Naive thymus-derived CD4-positive, alpha-beta T cell (primary cell): ENCODE measurements at places on chromosomes 13 and 19. TPM values are rescaled to one million over a fixed set of nuclear protein-coding genes. Genes with fewer than 3 reads are reported as not detected.

FFAR3 gene
- total RNA-seq: not detected

NANOS3 gene
- total RNA-seq: 3.4 TPM

- DNase-seq: no peak
Observed at GRCh38 chr13:46620029-46620428, 67.1 kb downstream of the LRCH1 start.

DNA sequence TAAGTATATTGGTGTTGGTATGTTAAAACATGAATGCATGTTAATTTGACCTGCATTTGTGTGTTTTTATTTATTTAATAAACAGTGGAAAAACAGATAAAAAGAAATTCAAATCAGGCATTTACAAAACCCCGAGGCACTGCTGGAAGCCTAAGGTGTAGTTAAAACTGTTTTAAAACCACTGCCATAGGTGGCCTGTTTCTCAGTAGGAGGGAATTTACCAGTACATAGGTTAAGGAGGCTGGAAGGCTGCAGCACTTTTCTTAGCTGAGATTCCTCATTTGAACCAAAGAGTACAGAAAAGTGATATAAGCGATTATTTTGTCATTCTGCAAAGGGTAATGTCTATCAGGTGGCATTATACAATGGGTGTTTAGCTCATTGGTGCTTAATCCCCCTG, 99.6 kb downstream of the PAN3 start:
- no peak for DNase-seq

- DNase-seq: no peak
Observed at GRCh38 chr19:16180611-16181010, 4.6 kb upstream of the FAM32A start.
